ENCODE measurements at places on chromosomes 1 and 21.

DNA sequence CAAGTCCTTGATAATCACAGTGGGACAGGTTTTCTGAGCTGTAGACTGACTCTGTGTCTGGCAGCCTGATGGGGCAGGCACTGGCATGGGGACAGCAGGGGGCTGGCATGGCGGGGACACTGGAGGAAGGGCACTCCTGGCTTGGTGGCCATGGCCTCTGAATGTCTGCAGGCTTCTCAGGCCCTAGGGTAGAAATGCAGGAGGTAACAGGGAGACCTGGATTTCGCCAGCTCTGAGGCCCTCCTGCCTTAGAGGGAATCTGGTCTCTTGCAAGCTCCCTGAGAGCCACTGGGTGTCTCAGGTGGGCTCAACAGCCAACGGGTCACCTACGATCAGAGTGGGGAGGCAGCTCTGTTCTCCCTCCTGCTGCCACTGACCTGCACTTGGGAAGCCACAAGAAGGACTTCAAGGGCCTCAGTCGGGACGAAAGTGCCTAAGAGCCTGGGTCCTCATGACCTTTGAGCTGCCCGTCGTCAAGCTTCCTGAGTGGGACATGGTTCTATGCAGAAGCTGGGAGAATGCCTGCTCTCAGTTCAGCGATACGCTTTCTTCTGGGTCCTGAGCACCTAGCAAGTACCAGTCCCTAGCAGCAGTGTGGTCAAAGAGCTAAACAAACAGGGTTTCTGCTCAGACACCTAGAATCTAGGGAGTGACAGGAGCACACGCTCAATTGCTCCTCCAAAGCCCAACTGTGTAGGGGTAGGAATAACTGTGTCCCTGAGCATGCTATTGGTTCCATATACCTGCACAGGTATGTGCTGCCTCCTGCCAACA lies 569.0 kb downstream of the PTPRU start:
- DNase-seq = no peak

DNA sequence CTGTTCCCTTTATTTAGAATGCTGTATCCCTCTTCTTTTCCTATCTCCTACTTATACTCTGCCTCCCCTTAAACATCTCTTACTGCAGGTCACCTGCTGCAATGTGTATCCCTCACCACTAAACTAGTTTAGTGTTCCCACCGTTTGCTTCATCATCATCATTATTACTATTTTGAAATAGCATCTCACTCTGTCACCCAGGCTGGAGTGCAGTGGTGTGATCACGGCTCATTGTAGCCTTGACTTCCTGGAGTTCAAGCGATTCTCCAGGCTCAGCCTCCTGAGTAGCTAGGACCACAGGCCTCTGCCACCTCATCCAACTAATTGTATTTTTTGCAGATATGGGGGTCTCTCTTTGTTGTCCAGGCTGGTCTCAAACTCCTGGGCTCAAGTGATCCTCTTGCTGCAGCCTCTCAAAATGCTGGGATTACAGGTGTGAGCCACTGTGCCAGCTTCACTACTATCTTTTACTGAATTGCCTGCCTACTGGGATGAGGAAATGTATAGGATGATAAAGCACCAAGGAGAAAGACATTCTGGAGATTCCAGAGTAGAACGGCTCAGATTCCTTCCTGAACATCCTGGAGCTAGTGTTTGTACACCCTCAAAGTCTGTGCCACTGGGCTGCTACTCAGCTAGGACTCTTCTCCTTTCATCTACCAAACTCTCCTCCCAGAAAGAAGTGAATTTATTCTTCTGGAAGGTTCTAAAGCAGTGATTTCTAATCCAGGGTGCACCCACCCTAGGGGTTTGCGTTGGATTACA lies 8.6 kb upstream of the IFNAR1 start:
- no peak for DNase-seq

DNA sequence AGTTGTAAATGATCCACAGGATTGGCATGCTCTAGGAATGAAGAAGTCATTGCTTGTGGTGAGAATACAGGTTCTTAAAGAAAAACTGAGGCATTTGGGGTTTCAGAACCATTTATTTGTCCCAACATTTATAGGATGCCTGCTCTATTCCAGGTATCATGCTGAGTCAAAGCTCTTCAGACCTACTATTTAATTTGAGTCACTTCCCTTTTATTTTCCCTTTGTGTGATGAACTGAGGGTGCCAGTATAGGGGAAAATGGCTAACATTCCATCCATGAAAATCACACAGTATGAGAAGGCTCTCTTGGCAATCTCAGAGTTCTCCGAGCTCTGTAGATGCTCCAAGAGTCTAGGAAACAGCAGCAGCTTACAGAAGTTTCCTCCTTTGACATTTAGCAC lies 110.4 kb downstream of the RNF220 start:
- DNase-seq = no peak

- DNase-seq = peak; percentile 65
Observed at GRCh38 chr1:247407180-247407616, 8.8 kb upstream of the NLRP3 start.

GRCh38 chr1:96028071-96028470 lies 693.5 kb upstream of the PTBP2 start:
- DNase-seq = no peak

- DNase-seq = no peak
Observed at GRCh38 chr1:220966473-220966872, 87.2 kb downstream of the HLX start.

GRCh38 chr1:19957779-19958178 lies 21.6 kb downstream of the PLA2G2A start:
- DNase-seq = no peak

DNA sequence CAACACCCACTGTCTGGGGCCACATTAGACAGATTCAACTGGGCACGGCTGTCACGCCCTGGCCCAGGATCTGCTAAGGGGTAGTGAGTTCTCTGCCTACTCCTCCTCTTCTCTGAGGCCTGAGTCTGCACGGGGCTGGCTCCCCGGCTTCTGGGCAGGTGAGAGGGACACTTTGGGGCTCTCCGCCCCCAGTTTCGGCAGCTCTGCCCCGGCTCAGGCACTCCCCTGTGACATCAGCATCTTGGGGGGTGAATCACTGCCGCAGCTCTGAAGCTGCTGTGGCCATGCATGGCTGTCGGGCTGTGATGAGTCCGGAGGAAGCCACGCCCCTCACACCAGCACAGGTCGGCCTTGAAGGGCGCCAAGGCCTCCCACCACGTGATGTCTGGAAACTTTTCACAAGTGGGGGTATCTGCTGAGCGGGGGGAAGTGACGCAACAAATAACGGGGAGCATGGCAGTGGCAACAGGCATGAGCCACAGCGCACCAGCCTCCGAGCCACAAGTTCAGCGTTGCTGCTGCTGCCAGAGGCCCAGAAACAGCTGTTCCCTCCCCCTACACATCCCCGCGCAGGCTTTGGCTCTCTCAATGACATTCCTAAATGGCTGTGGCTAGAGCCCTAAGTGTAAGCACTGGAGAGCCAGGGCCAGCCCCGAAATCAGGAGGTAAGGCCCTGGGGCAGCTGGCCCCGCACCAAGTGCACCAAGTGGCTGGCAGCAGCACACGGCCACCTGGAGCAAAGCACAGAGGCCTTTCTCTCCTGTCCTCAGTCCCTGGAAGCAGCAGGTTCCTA lies 26.3 kb downstream of the ZBTB17 start:
- DNase-seq = peak; percentile 66

- no peak for DNase-seq
Observed at GRCh38 chr1:20601129-20601825, 12.4 kb downstream of the CDA start.

DNA sequence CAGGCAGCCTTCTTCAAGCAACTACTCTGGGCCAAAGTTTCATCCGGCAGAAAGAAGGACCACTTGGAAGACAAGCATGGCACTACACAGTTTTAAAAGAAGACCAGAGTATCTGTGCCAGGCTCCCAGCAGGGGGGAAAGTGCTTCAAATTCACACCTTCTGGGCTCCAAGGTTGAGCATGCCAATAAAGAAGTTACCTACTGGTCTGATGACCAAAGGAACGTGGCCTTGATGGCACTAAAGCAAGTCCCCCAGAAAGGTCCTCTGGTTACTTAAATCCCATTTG lies 73.5 kb downstream of the CD46 start:
- DNase-seq = no peak

DNA sequence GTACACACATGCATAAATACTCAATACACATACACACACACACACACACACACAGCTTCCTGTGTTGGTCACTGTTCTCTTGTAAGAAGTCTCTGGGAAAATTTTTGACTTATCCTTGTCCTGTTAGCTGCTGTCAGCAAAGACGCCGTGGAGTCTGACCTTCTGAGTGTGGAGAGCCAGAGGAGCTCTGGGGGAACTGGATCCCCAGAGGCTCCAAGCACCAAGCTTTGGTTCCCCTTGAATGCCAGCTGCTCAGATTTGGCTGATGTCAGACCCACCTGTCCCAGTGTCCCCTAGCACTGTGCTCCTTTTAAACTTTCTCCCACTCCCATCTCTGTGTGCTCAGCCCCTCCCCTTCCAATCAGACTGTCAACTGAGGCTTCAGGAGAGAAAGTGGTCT lies 319.1 kb downstream of the CAMTA1 start:
- DNase-seq = no peak

GRCh38 chr21:32481875-32482408 lies 69.4 kb downstream of the EVA1C start:
- no peak for DNase-seq

- no peak for DNase-seq
Observed at GRCh38 chr1:115669886-115670285, 28.1 kb downstream of the VANGL1 start.

DNA sequence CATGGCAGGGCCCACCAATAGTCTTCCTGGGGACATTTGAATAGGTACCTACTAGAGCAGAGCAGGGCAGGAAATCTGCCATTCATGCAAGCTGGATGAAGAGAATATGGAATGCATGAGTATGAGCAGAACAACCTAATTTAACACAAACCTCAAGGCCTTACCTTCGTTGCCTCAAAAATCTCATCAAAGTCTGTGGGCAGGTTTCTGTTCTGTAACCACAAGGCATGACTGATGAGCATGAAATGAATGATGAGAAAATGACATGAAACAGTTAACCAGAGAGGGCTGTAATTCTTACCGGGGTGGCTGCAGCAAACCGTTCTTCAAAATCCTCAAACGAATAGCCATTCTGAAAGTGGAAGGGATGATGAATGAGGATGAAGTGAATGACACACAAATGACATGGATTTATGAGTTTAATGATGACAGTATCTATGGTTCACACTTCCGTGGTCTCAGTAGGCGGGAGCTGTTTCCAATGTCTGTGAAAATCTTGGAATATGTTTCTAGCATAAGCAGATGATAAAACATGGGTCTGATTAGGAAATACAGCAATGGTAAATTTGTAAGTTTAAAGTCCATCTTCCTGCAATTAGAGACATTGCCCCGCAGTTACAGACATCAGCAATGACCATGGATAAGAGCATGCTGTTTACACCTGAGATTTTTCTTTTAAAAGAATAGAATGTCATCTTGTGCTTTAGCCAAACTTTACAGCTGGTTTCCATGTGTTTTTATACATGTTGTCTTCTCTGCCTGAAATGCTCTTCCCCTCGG lies 67.6 kb upstream of the C8B start:
- no peak for DNase-seq

- no peak for DNase-seq
Observed at GRCh38 chr1:157091668-157092273, 7.8 kb downstream of the ETV3L start.

DNA sequence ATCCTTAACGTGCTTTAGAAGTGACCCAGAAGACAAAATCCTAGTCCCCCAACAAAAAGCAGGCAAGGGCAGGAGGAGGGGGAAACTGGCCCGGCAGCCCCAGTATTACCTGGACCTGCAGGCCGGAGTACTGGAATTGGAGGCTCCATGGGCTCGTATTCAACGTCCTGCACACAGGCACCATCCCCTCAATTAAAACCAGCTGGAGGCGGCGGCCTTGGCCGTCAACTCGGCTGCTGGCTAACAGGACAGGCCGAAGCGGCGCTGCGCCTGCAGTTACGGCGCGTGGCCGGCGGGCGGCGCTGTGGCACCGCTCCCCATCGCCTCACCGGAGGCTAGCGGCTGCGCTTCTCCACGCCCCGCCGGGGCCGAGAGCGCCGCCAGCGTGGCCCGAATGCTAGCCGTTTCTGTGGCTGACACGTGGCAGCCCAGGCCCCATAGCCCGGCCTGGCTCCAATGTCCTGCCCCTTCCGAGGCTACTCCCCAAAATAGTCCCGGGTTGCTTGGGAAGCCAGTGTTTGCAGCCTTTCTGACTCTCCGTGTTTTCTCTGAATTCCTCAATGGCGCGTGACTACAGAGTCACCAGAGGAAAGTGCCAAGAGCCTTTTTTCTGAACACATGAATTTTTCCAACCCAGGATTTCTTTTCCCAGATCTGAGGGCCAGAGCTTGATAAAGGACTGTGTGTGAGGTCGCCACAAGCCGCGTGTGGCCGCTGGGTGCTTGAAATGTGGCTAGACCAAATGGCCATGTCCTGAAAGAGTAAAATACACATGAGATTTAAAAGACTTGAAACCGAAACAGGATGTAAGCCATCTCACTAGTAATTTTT lies 82.5 kb downstream of the HHIPL2 start:
- DNase-seq = peak; percentile 91

DNA sequence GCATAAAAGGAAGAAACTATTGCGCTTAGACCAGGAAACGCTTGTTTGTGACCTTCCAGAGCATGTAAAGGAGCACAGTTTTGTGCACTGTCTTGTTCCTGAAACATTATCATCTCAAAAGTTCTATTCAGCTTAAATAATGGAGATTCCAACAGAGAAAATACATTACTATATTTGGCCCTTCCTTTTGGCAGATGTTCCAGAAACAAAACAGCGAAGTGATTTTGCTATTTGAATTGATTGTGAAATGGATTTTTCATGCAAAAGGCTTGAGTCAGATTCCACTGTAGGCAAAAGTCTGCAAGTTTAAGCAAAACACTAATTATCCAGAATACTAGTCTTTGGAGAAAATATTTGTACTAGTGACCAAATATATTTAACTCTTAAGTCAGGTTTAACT lies 80.3 kb upstream of the PTBP2 start:
- no peak for DNase-seq

- no peak for DNase-seq
Observed at GRCh38 chr1:16116625-16117024, 39.2 kb downstream of the EPHA2 start.

DNA sequence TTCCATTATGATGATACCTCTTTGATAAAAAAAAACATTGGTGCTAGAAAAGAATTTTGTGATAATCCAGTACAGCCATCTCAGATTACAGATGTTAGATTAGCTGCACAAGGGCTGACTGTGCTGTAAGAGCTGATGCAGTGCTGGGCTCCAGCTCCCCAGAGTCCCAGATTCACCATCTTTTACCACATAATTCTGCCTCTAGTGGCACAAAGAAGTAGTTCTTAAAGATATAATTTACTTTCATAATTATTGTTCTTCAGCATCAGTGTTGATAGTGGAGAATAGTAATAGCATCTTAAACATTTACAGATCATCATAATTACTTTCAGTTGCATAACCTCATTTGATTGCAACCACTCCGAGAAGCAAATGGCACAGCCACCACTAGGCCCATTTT lies 262.1 kb downstream of the BRINP2 start:
- no peak for DNase-seq

DNA sequence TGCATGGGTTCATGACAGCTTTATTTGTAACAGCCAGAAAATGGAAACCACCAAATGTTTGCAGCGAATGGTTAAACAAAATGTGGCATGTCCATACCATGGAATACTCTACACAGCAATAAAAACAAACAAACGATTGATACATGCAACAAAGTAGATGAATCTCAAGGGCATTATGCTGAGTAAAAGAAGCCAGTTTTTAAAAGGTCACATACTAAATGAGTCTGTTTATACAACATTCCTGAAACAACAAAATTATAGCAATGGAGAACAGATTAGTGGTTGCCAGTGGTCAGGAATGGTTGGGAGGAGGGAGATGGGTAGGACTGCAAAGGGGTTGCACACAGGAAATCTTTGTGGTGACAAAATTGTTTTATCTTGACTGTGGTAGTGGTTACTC lies 202.4 kb upstream of the UBE2U start:
- DNase-seq = no peak
